ENCODE measurements at places on chromosomes 5 and 9.
A peak's percentile ranks its signal among the peaks of the same experiment; 100 is the strongest.

DNA sequence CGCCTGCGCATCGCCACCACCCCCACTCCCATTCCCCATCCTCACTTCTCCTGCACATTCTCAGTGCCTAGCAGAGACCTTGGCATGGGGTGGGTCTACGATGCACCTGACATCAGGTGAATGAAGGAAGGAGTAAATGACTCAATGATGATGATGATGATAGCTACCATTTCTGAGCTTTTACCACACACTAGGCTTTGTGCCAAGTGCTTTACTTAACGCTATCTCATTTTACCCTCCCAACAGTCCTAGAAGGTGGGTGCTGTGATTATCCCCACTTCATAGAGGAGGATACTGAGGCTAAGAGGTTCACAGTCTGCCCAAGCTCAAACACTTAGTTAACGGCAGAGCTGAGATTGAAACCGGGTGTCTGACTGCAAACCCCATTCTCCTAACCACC, 27.1 kb downstream of the CAMK2A start:
- DNase-seq: no peak

DNA sequence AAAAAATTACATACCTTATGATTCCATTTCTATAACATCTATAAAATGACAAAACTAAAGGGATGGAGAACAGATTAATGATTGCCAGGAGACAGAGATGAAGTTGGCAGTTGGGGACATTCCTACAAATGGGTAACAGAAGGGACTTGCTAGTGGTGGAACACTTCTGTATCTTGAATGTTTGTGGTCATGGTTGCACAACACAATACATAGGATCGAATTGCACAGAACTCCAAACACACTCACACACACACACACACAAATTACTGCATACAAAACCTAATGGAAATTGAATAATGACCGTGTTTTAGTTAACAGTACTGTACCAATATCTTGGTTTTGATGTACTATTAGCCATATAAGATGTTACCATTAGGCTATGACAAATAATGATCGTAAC, 330.7 kb upstream of the POU5F2 start:
- DNase-seq: peak; percentile 20

GRCh38 chr9:125850106-125850632, 103.0 kb downstream of the PBX3 start:
- DNase-seq: no peak

- peak; percentile 5 for DNase-seq
Observed at GRCh38 chr9:107049046-107049802, 186.3 kb downstream of the ZNF462 start.

- peak; percentile 44 for DNase-seq
Observed at GRCh38 chr9:116279230-116279629, 125.6 kb downstream of the PAPPA start.
